ENCODE measurements at places on chromosomes 7 and 10. TPM values are rescaled to one million over a fixed set of nuclear protein-coding genes. Genes with fewer than 3 reads are reported as not detected.

- no peak for DNase-seq
Observed at GRCh38 chr7:50497968-50498367, 47.8 kb upstream of the FIGNL1 start.

- DNase-seq: no peak
Observed at GRCh38 chr7:38628630-38629385, 2.4 kb downstream of the AMPH start.

DNA sequence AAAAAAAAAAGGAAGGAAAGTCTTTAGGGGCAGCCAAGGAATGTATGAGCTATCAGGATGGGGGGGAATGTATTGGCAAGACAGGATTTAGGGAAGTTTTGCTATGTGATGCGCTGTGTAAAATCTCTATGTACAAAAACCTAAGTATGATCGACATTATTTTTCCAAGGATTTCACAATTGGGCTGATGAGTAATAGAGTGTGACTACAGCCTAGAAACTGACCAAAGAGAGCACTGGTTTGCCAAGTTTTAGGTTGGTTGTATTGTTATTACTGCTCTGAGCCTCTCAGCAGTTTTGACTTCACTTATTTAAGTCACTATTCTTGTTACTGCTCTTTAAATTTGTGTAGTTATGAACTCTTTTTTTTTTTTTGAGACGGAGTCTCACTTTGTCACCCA, 107.3 kb downstream of the NRCAM start:
- DNase-seq: no peak

- DNase-seq: no peak
Observed at GRCh38 chr10:77524281-77524711, 113.3 kb downstream of the KCNMA1 start.

DNA sequence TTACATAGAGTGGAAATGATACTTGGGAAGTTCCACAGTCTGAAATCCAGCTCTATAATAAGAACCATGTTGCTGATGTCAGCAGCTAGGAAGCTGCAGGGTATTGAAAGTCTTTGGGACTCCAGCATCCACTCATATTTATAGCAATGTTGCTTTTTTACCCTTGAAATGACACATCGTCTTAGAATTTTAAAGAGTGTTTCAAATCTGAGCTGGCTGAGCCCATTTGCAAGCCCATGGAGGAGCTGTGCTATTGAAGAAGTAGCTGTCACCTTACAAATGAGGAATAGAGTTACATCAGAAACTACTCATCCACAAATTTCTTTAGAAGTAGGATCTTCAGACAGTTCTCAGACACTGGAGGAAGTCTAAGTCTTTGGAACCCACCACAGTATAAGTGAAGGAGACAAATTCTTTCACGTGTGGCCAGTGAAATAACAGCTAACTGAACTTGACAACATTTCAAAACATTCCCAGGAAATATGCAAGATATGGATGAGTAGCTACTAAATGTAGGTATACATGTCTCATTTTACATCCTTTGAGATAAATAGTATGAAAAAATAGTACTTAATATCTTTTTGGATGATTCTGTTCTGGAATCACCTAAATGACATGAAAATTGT, 203.6 kb downstream of the ZNF365 start:
- DNase-seq: no peak

DNA sequence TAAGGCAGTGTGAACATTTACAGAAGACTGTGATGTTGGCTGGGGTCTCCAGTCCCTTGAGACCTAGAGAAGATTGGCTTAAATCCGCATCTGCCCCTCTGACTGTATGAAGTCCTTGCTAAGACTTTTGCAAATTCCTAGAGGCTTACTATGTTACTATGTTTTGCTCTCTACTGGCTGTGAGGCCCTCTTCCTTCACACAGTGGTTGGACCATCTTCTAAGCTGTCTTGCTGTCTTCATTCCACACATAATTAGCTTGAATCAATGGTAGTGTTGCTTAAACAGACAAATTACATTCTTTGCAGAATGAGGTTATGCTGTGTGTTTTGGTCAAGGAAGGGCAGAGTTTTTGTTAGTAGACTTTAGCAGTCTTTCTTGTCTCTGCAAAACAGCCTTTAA, 658.0 kb downstream of the TYW1 start:
- DNase-seq: no peak

DNA sequence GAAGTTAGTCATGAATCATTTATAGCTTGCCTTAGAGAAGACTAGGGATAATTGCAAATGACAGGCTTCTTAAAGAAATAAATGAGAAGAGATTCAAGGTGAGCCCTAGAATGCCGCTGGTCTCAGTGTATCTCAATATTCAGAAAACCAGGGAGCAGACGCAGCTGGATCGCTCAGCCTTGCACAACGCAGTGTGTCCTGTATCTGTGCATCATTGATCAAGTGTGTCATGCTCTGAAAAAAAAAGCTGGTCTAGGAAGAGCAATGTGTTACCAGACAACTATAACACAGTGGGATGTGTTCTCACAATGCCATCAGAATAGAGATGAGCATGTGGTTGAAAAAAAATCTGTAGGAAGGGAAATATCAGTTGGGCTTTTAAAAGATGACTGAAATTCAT, 230.1 kb downstream of the CALN1 start:
- DNase-seq: no peak

DNA sequence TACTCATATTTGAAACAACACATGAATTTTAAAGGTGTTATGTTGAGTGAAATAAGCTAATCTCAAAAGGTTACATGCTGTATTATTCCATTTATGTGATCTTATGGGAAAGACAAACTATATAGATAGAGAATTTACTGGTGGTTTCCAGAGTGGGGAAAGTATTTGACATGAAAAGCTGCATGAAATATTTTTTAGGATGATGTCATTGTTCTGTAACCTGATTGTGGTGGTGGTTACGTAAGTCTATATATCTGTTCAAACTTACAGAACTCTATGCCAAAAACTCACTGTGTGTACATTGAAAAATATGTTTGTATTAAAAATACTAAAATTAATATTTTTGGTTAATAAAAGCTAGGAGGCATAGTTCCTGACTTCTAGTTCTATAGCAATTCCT, 453.0 kb downstream of the SORCS3 start:
- no peak for DNase-seq

GRCh38 chr10:70799124-70799523, 13.9 kb upstream of the TBATA start:
- no peak for DNase-seq

DNA sequence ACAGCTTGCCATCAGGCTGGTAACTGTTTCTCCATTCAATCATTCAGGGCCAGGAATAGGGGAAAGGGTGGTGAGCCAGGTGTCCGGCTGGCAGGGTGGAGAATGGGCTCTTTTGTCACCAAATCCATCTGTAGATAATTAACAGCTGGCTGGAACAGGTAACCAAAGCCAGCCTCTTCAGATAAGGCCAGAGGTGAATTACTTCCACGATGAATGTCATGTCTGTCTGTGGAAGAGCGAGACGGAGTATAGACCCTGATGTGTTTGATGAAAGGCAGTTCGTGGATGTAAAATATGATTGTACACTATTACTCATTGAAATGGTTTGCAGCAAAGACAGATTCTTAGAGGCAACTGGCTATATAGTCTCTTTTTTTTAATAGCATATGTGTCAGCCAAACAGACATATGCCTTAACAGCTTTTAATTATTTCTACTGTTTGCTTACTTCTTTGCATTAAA, 149.8 kb downstream of the KLF6 start:
- no peak for DNase-seq

DNA sequence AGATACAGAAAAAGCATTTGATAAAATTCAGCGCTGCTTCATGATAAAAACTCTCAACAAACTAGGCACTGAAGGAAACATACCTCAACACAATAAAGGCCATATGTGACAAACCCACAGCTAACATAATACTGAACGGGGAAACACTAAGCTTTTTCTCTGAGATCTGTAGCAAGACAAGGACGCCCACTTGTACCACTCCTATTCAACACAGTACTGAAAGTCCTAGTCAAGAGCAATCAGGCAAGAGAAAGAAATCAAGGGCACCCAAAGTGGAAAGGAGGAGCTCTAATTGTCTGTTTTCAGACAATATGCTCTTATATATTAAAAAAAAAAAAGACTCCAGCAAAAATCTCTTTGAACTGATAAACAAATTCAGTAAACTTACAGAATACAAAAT, 13.3 kb downstream of the DIP2C start:
- DNase-seq: no peak

DNA sequence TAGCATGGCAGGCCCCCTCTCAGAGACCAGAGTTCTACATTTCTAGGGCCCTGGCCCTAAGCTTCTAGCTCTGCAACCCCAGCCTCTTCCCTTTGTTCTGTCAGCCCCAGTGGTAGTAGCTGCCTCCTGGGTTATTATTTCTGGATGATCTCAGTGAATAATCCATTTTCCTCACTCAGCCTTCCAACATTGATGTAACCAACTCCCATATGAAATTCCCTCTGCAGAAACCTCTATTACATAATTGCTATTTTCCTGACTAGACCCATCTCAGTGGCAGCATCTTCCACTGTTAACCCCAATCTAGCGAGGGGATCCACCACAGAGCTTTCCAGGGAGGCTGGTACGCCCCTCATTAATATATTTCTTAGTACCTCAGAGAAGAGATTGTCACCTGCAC, 49.8 kb downstream of the FHIP2A start:
- DNase-seq: no peak

Gene CYP3A7
- not detected for total RNA-seq

Gene IFIT1B
- total RNA-seq: not detected

Gene SLC13A1
- not detected for total RNA-seq

Gene IDI2
- not detected for total RNA-seq

Gene SPDYE1
- total RNA-seq: not detected

Gene CFAP58
- 0.88 TPM for total RNA-seq

Gene ORC5
- 28.2 TPM for total RNA-seq

Gene TASOR2
- 67.0 TPM for total RNA-seq

All from H9 (cell line).